ENCODE measurements at places on chromosomes 11 and 22.

GRCh38 chr11:87150936-87151335 is 113.2 kb downstream of the TMEM135 start:
- DNase-seq: no peak

DNA sequence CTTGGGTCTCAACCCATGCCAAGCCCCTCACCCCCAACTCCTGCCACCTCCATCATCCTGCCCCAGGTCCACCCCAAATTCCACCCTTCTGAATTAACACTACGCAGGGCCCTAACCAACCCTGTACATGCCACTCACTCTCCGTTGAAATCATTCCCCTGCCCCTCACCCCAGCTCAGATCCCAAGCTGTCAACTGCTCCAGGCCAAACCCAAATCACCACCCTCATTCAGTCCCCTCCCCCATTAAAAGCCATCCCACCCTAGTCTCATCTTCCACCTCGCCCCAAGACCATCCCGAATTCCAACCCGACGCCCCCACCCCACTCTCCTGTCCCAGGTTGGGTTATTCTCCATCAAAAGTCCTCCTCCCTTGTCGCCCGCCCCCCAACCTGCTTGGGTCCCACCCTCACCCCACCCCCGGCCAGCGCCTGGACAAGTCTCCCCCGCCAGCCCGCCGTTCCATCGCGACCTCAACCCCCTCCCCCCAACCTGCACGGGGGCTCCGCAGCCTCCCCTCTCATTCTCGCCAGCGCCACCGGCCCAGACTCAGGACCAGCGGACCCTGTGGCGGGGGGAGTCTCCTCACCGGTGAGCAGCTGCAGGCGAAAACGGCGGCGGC is 466 bp downstream of the FAM168A start:
- no peak for DNase-seq

DNA sequence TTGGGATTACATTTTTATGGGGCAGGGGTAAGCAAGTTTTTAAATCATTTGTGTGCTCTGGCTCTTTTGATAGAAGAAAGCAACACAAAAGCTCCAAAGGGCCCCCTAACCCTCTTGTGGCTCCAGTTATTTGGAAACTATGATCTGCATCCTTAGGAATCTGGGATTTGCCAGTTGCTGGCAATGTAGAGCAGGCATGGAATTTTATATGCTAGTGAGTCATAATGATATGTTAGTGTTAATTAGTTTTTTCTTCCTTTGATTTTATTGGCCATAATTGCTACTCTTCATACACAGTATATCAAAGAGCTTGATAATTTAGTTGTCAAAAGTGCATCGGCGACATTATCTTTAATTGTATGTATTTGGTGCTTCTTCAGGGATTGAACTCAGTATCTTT is 10.1 kb downstream of the RAG1 start:
- DNase-seq: peak; percentile 2

GRCh38 chr22:36493690-36494110 is 12.3 kb upstream of the TXN2 start:
- no peak for DNase-seq

DNA sequence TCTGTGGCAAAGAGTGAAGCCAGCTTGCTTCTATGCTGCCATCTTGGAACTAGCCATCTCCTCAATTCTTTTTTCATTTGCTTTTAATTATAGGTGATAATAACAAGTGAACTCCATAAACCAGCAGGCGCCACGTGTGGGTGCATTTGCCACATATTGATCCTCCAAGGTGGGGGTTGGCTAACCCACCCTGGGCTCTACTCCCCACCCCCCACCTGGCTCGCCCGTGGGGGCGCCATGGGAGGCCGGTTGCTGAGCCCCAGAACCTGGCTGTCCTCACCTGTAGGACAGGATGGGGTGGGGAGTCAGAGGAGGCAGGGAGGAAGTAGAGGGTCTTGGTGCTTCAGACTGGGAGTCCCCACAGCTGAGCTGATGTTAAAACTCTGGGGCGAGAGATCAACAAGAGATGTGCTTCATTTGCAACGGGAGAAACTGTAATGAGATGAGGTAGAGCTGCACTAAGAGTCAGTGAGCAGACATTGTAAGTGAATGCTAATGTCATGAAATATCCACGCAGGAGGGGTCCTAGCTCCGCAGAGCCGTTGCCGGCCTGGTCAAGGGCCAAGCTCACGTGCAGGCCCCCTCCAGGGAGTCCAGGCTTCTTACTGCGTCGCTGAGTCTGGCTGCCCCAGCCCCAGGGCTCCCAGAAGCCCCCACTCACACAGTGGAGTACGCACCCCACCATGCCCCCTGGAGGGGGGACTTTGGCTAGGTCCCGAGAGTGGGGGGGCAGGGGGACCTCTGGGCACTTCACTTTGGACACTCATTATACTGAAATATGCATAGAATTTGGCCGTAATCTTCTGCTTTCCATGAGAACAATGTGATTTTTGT is 59.4 kb downstream of the BRD1 start:
- DNase-seq: no peak

DNA sequence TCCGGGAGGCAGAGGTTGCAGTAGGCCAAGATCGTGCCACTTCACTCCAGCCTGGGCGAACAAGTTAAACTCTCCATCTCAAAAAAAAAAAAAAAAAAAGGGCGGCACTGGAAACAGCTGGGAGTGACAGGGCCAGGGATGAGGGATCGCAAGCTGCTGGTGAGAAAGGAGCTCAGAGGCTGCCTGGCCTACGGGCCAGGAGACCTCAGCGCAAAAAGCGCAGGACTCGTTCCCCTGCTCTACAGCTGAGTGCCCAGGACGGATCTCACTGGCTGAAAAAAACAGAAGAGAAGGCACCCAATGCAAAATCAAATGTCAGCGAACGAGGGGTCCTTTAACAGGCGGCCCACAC is 650 bp upstream of the NUP50 start:
- peak; percentile 26 for DNase-seq

DNA sequence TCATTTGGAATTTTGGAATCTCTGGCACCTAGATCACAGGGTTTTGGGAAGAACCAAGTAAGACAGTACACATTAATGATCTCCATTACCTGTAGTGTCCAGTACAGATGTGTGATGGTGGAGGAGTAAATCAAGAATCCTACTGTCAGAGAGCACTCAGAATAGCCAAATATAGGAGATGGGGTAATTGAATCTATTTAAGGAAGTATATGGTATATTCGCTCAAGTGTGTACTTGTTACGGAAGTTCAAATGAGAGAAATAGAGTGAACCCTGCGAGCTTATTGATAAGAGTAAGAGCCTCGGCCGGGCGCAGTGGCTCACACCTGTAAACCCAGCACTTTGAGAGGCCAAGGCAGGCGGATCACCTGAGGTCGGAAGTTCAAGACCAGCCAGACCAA is 2.2 kb downstream of the SPCS2 start:
- DNase-seq: no peak

- DNase-seq: no peak
Measured at GRCh38 chr11:82930734-82931133, 29.2 kb downstream of the DDIAS start.

GRCh38 chr11:123653827-123654565 is 428 bp downstream of the SCN3B start:
- no peak for DNase-seq

GRCh38 chr22:26887456-26887855 is 230.1 kb downstream of the MIAT start:
- DNase-seq: peak; percentile 74
